ENCODE measurements at places on chromosomes 6 and 20.

DNA sequence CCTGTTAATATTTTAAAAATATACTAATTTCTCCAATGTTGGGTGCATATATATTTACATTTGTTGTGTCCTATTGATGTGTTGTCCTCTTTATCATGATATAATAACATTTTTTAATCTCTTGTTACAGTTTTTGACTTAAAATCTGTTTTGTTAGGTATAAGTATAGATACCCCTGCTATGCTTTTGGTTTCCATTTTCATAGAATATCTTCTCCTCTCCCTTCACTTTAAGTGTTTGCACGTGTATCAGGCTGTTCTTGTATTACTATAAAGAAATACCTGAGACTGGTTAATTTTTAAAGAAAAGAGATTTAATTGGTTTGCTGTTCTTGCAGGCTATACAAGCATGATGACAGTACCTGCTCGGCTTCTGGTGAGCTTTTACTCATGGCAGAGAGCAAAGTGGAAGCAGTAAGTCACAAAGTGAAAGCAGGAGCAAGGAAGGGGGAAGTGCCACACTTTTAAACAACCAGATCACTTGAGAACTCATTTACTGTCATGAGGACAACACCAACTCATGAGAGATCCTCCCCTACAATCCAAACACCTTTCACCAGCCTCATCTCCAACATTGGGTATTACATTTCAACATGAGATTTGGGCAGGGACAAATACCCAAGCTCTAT is 340.5 kb upstream of the SYNCRIP start:
- no peak for DNase-seq

DNA sequence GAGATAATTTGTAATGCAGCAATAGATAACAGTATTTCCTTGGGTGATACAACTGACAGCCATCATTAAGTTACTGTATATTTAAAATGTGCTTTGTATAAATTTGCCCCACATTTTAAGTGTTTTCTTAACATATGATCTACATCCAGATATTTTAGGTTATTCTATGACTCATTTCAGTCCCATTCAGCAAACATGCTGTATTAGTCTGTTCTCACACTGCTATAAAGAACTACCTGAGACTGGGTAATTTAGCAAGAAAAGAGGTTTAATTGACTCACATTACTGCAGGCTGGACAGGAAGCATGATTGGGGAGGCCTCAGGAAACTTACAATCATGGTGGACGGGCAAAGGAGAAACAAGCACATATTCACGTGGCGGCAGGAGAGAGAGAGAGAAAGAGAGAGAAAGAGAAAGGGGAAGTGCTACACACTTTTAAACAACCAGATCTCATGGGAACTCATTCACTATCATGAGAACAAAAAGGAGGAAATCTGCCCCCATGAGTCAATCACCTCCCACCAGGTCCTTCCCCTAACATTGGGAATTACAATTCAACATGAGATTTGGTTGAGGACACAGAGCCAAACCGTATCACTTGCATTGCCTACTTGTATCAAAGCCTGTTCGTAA is 9.6 kb upstream of the CHD6 start:
- no peak for DNase-seq

DNA sequence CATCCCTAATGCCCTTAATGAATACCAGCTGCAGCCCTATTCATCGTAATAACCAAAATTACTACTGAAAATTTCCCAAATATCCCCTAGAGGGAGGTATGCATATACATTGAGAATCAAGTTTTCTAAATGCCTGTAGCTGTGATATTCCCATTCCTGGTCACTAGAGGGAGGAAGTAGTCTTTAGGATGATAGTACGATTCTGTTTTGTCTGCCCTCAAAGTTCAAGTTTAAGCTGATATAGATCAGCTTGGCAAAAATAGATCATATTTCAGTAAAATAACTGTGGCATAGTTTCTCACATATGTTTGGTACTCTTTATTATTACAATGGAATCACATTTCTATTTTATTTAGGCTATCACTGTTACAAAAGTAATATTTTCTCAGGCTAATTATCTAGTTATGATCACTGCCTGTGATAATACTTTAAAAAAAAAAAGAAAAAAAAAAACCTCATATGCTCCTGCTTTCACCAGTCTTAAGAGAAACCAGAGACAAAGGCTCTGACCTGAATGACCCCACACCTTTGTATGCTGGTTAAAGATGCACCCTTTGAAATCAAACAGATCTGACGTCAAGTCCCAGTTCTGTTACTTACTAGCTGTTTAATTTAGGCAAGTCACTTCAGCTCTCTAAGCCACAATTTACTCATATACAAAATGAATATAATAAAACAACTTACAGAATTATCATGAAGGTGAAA is 11.0 kb downstream of the TSPYL1 start:
- DNase-seq, result no peak

- no peak for DNase-seq
These were observed 1.3 kb upstream of the UNC5CL start for GRCh38 chr6:41040101-41040939.

DNA sequence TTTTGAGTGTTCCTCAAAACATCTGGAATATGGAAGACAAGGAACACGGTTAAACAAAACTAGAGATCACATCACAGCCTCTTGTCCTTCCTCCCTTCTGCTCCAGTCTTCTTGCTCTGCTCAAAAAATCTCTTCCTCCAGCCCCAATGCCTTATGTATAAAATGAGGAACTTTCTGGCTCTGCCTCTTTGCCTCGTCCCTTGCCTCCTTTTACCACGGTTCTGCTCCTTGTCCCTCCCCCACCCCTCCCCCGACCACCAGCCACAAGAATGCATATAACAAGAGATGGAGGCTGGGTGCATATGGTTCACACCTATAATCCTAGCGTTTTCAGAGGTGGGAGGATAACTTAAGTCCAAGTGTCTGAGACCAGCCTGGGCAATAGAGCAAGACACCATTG is 43.6 kb downstream of the PLAGL2 start:
- DNase-seq, result no peak

- no peak for DNase-seq
These were observed 285.4 kb downstream of the SMOC2 start for GRCh38 chr6:168726312-168726856.

DNA sequence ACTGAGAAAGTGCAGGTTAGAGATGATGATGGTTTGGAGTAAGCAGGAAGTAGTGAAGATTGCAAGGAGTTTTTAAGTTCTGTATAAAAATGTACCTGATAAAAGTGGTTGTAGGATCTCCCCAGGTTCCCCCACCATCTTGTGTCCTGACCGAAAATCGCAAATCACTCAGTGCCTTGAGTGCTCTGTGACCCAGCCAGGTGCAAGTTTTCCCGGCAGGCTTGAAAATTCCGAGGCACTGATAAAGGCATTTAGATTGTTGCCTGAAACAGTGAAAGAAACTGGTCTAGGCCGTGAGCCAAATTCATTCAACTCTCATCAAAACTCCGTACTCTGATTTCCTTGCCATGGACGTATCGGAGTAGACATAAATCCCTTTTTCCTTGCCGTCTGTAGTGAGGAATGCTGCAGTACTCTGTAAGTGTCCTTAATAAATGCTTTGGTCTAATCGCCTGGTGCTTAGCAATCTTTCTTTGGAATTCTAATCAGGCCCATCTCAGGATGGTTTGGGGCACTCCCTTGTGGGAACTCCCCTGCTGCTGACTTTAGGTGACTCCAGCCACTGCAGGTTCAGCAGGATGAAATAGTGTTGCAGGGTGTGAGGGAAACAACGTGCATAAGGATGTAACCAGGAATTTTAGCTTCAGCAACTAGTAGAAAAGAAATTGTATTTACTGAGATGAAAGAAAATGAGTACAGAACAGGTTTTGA is 1199.8 kb upstream of the MAP3K7 start:
- no peak for DNase-seq

DNA sequence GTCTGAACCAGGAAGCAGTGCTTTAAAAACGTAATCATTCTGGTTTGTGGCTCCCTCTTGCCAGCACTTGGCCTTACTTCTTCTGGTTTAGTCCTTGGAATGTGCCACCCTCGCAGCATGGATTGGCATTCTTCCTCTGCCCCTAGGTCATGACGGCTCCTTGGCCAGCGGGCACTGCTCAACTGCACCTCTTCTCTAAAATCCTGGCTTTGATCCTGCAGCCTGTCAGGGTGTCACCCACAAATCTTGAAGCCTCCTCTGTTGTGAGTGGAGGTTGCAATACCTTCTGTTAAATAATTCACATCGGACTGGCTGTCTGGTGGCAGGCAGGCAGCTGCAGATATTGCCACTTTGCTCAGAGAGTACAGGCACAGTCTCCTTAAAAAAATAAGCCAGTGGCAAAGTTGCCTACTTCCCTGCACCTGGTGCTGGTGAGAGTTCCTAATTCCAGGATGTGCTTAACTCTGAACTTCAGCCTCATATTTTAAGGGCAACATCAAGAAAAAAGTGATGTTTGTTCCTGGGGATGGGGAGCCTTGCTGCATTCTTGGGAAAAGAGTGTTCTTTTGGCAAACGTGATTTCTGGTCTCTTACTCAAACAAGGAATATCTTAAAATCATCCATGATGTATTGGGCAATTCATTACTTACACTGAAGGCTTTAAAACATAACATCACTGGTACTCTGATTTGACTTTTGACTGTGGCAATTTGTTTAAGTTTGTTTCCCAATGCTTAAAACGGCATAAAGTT is 179.8 kb downstream of the FOXA2 start:
- no peak for DNase-seq

GRCh38 chr6:144314003-144314485 is 28.9 kb downstream of the UTRN start:
- peak; percentile 12 for DNase-seq

DNA sequence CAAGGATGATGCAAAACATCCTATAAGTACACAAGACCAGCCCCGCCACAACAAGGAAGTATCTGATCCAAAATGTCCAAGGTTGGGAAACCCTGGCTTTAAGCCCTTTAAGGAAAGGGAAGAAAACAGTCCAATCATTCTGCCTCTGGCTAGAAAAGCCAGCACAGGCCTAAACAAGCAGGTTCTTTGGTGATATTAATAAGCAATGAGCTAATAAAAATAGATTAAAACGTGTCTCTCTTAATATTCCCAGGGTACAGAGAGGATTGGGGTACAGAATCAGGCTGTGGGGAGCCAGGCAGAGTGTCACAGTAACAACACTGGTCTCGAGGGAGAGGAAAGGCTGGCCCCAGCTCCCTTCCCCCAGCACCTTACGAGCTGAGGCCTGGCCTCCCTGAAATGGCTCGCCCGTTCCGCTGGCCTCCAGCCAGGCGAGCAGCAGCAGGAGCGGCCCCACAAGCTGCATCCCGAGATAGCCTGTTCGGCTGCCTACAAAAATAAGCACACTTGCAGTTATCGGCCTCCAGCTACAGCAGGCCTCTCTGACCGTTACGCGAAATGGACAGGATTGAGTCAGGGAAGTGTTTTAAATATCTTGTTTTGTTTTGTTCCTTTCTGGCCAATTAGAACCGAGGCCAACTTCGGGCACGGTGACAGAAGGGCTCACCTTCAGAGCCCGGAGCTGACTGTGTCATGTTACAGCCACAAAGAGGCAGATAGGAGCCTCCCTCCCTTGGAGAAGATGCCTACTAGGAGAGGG is 4.0 kb upstream of the ZMYND8 start:
- peak; percentile 70 for DNase-seq

DNA sequence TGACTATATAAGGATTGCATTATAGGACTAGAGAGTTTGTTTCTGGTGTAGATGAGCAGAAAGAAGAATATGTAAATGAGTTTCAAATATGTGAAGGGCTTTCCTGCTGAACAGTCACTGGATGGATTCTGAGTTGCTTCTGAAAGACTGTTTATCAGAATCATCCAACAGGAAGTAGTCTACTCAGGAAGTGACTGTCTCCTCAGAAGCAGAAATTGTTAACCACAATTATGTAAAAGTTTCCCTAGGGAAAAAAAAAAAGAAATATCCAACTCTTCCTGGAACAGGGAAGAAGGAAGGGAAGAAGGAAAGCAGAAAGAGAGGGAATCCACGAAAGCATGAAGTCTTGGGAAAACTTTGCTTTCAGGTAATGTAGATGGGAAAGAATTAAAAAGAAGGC is 138.9 kb downstream of the TENT5A start:
- DNase-seq, result no peak

- DNase-seq, result no peak
These were observed 8.7 kb downstream of the MTHFD1L start for GRCh38 chr6:150874179-150874578.

DNA sequence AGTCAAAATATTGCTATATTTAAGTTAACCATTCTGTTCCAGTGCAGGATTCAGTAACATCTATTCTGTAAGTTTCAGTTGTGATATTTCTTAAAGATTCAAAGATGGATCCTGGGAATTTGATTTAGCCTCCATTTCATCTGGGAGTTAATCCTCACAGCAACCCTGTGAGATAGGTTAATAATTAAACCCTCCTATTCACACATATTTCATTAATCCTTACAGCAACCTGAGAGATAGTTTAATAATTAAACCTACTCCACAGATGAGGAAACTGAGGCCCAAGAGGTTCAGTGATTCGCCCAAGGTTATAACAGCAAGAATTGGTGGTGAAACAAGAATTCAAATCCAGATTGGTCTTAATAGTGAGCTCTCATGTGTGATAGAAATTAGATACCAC is 10.9 kb upstream of the ZBTB2 start:
- no peak for DNase-seq

- no peak for DNase-seq
These were observed 7.5 kb upstream of the RAET1E start for GRCh38 chr6:149905371-149905910.

GRCh38 chr6:37635319-37635718 is 62.4 kb downstream of the MDGA1 start:
- no peak for DNase-seq

All from thoracic aorta (tissue), 2 donors.